CD4-positive, alpha-beta T cell treated with Interleukin-15 for 4 hours (primary cell): ENCODE measurements at places on chromosomes 1 and 21.
A peak's percentile ranks its signal among the peaks of the same experiment; 100 is the strongest.

DNA sequence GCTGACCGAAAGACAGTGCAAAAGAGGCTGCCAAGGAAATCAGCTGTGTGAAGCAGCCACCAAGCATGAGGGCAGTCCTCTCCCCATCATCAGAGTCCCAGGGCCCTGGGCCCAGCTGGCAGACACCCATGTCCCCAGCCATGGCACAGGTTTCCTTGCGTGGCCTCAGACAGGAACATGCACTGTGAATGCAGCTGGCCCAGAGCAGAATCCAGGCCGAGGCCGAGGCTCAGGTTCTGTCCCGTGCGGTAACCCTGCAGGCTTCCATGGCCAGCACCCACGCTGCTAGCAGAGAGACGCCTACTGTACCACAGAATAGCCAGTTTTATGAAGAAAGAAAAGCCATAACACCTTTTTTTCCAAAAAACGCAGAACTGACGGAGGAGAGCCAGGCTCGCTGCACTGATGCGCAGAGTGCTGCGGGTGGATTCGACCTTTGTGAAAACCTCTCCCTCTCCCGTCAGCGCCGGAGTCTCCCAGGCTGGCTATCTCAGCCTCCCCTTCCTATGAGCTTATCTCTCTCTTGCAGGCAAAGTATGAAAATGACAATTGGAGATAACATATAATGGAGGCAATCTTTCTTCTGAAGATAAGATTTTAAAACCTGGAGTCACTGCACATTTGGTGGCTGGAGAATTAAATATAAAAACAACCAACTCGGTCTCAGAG, 106.6 kb downstream of the NPHP4 start:
- DNase-seq, result no peak

- no peak for DNase-seq
Measured at GRCh38 chr1:112744009-112744578, 29.0 kb upstream of the PPM1J start.

- DNase-seq, result no peak
Measured at GRCh38 chr21:26753822-26754221, 91.4 kb downstream of the ADAMTS1 start.

GRCh38 chr1:52559875-52560274, 7.0 kb upstream of the TUT4 start:
- DNase-seq, result no peak

DNA sequence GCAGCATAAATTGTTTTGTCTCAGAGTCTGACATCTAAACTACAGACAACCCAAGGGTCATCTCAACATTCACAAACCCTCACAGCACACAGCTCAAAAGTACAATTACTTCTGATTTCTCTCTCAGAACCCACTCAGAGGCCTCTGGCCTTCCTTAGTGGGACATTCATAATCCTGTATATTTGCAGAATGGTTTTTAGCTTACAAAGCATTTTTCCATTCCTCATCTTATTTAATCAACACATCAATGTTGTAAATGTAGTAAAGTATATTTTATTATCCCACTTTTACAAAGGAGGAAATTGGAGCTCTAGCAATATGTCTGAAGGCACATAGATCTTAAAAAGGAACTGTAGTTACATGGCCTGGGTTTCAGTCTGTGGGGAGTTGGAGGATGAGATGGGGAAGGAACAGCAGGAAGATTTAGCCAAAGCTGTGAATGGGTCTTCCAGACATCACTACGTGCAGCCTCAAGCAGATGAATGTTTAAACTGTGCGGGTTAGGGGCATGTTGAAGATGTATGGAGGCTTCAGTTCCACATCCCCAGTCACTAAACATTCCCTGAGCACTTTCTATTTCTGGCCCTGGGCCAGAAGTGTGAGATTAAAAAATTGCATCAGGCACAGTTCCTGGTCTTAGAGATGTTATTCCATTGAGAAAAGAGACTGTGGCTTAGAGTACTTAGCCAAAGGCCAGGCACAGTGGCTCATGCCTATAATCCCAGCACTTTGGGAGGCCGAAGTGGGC, 13.3 kb downstream of the AKNAD1 start:
- no peak for DNase-seq

DNA sequence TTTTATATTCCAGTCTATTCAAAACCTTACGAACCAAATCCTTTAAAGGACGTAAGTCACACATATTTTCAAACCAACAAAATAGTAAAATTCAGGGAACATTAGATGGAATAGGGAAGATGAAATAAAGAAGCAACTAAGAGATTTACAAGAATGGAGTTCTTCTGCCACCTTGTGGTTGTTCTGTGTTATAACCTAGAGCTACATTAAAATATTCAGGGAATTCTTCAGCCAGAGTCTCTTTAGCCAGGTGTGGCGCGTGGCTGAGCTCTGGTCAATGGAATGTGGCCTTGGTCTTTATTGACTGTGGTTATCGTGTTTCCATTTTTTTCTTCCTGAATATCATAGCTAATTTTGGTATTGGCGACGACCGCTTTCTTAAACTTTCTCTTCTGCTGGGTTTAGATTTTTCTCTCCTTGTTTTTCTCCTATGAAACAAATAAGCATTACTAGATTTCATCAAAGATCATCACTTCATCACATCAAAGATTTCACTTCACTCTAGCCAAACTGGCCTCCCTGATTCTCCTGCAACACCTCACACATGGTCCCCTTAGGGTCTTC, 221.3 kb downstream of the MRPL39 start:
- peak; percentile 27 for DNase-seq

- DNase-seq, result no peak
Measured at GRCh38 chr1:204611036-204611435, 74.5 kb downstream of the LRRN2 start.

- no peak for DNase-seq
Measured at GRCh38 chr1:207996636-207997035, 85.7 kb upstream of the CD34 start.

- no peak for DNase-seq
Measured at GRCh38 chr1:29043274-29043965, 80.3 kb downstream of the TMEM200B start.

DNA sequence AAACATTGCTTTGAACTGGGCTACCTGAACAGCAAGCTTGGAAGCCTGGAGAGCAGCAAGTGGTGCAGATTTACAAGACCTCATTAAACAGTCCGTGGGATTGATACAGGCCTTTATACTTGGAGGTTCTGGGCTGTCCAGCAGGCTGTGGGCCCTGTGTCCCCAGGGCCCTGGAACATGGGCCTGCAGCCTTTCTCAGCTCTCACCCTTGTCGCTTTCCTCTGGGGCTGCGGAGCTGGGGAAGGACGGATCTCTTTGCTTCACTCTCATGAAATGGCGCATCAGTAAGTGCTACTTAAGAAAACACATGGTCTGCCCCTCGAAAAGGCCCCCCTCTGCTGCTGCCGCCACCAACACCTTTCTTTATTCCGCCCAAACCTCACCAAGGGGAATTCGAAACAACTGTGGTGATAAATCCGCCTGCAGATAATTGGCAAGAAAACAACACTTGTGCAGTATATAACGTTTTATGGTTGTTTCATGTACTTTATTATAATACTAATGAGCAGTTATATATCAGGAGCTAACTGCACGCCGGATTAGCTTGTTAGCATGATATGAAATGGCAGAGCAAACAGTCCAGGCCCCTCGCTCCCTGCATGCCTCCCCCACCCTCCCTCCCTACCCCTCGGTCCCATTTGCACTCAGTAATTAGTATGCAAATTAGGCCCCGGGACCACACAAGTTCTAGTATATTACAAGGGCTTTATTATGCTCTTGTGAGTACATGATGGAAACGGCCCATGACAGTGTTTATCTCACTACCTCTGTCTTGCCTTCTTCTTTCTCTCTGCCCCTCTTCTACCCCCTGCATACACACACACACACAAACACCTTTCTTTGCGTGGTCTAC, 131.5 kb downstream of the RNF220 start:
- no peak for DNase-seq

DNA sequence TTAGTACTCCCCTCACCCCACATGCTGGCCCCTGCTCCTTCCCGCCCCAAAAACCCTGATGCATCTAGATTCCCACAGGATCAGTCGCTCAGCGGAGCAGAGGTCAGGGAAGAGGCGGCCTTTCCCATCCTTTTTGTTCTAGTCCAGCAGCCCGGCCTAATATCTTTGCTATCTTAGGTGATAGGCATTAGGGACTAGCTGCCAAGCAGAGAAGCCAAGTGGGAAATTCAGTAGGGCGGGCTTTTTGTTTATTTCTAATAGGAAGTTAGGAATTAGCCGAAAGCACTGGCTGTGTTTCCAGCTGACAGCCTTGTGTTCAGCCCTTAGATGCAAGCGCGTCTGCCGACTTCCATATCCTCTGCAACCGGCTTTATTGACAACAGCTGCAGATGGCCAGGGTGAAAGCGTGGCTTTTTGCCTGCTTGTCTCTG, 59.0 kb upstream of the BCAR3 start:
- no peak for DNase-seq

DNA sequence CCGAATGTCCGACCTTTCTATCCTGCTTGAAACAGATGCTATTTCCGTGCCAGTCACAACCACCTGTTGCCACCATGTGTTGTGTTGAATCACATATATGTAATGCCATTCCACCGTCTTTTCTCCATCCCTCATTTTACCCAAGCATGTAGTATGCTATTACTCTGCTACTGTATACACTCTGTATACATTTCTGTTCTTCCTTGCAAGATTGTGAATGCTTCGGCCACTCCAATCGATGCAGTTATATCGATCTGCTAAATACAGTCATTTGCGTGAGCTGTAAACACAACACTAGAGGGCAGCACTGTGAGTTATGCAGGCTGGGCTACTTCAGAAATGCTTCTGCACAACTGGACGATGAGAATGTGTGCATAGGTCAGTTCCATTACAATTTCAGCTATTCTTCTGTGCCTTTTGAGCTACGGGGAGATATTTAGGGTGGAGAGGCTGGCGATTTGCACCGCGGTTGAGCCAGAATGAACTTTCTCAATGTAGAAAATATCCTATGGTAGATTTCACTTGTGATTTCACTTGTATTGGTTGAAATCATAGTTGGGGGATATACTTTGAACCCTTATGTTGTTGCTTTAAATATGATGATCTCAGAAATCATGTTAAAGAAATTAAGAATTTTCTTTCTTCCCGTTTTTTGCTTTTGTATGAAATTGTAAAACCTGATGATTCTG, 289.8 kb downstream of the NTNG1 start:
- DNase-seq, result peak; percentile 6

DNA sequence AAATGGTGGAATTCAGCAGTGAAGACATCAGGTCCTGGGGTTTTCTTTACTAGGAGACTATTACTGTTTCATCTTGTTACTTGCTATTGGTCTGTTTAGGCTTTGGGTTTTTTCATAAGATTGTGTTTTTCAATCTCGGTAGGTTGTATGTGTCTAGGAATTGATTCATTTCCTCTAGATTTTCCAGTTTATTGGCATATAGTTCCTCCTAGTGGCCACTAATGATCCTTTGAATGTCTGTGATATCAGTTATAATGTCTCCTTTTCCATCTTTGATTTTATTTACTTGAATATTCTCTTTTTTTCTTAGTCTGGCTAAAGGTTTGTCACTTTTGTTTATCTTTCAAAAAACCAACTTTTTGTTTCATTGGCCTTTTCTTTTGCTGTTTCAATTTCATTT, 233.0 kb downstream of the RWDD3 start:
- no peak for DNase-seq

DNA sequence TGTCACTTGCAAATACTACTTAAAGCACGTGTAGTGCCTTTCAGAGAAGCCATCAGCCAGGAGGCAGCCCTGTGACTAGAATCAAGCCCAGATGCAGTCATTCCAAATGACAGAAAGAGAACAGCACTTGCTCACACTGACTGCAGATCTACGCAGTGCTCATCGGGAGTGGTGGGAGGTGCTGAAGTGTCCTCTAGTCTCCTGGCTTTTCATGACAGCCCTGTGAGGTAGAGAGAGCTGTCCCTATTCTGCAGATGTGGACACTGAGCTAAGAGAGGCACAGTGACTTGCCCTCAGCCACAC, 62.3 kb upstream of the EDN2 start:
- no peak for DNase-seq

DNA sequence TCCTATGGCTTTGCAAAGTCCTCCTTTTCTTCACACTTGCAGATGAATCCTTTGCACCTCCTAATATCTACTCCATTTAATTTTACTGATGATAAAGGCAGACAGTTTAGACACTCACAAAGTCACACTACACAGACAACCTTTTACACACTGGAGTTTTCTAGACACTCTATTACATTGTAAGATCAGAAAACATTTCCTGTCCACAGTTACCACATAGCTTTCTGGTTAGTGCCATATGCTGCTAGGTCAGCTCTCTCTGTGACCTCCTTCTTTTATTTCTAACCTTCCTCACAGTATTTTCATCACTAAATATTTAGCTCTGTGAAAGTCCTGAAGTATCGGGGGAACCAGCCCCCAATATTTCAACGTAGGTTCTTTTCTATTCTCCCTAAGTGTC, 5.1 kb downstream of the SH2D1B start:
- no peak for DNase-seq

DNA sequence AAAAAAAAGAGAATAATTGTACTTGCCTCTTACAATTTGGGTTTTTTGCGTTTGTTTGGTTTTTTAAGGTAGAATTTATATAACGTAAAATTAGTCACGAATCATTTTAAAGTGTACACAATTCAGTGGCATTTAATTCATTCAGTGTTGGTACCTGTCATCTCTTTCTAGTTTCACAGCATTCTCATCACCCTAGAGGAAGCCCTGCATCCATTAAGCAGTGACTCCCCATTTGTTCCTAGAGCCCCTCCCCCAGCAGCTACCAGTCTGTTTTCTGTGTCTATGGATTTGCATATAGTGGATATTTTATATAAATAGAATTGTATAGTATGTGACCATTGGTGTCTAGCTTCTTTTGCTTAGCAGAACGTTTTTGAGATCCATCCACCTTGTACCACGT, 233.2 kb upstream of the FMN2 start:
- DNase-seq, result no peak

DNA sequence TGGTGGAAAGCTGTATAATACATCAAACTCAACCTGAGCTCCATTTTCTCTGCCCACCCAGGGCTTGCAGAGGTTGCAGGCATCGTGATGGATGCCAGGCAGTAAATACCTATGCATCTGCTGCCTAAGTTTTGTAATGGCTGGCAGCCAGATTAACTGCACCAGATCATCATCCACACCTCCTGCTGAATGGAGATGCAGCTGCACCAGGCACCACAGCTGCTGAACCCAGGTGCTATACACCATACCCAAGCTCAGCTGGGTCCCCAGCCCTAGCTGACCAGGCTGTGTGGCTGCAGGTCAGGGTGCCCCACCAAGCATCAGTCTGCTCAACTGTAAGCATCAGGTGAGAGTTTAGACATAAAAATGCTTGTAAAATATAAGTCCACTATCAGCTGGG, 6.7 kb upstream of the SNAPIN start:
- DNase-seq, result no peak

- no peak for DNase-seq
Measured at GRCh38 chr1:66944330-66945274, 19.8 kb downstream of the MIER1 start.

GRCh38 chr1:115136106-115136505, 46.8 kb upstream of the TSPAN2 start:
- DNase-seq, result no peak
